NCI-H2081 treated with DMSO at 0.1 percent for 48 hours (cell line): ENCODE measurements at places on chromosomes 6 and 20.

DNA sequence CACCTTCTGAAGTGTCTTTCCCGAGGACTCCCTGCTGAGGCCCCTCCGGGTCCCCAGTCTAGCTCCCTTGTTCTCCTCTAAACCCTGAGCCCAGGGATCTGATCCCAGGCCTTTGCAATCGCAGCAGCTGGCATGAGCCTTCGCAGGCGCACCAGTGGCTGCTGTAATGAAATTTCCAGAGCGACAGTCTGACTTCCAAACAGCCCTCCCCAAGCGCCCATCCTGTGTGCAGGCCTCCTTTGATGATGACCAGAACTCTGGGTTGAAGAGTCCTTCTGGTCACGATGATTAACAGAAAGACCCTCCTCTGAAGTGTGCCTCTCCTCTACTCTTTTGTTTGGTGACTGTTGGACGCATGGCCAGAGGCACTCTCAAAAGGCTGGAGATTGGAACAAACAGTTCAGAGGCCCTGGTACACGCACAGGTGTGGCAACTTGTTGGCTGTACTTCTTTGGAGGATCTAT, 89.1 kb upstream of the MPC1 start:
- DNase-seq: no peak

DNA sequence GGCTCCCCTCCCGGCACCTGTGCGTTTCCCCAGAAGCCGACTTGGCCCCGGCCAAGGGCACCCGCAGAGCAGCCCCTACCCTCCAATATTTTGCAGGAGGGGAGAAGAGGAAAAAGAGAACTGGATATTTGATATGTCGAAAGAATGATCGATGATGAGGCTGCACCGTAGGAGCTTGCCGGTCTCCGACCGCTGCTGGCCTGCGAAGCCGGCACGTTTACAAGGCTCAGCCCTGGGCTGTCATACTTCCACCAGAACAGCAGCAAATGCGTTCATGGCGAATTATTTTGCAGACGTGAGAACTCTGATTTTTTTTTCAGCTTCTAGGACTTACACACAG, 296.7 kb downstream of the TFAP2C start:
- DNase-seq: no peak

DNA sequence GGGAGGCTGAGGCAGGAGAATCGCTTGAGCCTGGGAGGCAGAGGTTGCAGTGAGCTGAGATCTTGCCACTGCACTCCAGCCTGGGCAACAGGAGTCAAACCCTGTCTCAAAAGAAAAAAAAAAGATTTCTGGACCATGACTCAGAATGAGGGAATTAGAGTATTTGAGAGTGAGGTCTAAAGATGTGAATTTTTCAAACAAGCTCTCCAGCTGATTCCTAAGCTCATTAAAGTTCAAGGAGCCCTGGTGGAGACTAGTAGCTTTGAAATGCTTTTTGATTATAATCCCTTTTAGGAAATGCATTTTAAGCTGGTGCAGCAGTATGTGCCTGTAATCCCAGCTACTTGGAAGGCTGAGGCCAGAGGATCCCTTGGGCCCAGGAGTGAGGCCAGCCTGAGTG, 21.8 kb upstream of the SRF start:
- DNase-seq: no peak

- no peak for DNase-seq
Observed at GRCh38 chr6:134065706-134066105, 13.3 kb upstream of the SLC2A12 start.

DNA sequence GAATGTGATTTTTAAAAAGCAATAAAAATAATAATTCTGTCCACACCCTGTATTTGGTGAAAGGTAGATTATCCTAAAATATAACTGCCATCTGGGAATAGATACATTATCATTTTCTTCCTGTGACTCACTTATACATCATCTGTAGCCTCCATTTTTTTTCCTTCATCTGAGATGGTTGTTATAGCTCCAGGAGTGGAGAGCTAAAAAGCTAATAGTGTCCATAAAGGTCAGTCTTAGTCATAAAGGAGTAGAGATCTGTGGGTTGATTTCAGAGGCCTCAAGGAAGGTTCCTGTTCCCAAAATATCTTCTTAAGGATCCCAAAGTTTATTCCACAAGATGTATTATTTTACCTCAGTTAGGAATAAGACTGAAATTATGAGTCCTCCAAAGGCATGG, 41.1 kb downstream of the FBXO5 start:
- DNase-seq: no peak

GRCh38 chr6:75524322-75524972, 30.8 kb upstream of the FILIP1 start:
- DNase-seq: no peak

DNA sequence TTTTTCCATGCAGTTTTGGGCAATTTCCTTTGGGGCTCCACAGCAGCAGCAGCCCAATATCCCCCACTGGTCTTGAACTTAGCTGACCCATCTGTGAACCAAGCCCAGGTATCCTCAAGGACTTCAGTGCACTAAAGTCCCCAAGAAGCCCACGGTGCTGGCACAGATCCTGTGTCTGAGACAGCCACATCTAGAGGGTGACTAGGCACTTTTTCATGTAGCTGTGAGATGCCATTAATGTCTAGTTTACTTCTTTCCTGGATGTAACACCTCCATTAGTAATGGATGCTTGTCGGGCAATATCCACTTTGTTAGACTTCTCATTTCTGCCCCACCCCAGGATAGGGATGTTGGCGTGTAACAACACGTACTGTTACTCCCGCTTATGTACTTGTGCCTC, 176.2 kb upstream of the PROKR2 start:
- DNase-seq: no peak

DNA sequence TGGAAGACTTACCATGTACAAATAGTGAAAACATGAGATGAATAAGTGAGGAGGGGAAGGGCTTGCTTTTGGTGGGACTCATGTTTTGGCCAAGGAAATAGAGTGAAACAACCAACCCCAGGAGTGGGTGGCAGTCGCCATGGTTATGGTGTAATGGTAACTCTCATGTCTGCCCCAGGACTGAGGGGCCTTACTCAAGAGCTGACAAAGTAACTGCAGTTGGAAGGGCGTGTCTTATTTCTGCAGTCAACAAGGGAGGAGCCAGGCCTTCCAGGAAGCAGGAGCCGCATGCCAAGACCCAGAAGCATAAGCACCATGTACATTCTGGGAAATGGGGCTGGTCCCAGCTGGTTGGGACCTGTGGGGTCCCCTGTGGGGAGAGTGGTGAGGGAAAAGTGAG, 108.5 kb downstream of the UNC5CL start:
- no peak for DNase-seq

GRCh38 chr20:14488756-14489479, 151.5 kb upstream of the FLRT3 start:
- peak; percentile 78 for DNase-seq

- DNase-seq: no peak
Observed at GRCh38 chr6:166718516-166718915, 91.5 kb upstream of the RPS6KA2 start.

- no peak for DNase-seq
Observed at GRCh38 chr6:168825226-168826077, 384.5 kb downstream of the SMOC2 start.

GRCh38 chr6:5710936-5711335, 295.8 kb downstream of the NRN1 start:
- DNase-seq: no peak

- DNase-seq: no peak
Observed at GRCh38 chr6:154053141-154053540, 14.1 kb downstream of the OPRM1 start.

GRCh38 chr6:43921039-43921438, 151.0 kb downstream of the VEGFA start:
- DNase-seq: no peak

GRCh38 chr20:36499723-36500501, 41.4 kb upstream of the MYL9 start:
- DNase-seq: no peak

GRCh38 chr6:163323705-163324104, 90.8 kb upstream of the QKI start:
- no peak for DNase-seq

DNA sequence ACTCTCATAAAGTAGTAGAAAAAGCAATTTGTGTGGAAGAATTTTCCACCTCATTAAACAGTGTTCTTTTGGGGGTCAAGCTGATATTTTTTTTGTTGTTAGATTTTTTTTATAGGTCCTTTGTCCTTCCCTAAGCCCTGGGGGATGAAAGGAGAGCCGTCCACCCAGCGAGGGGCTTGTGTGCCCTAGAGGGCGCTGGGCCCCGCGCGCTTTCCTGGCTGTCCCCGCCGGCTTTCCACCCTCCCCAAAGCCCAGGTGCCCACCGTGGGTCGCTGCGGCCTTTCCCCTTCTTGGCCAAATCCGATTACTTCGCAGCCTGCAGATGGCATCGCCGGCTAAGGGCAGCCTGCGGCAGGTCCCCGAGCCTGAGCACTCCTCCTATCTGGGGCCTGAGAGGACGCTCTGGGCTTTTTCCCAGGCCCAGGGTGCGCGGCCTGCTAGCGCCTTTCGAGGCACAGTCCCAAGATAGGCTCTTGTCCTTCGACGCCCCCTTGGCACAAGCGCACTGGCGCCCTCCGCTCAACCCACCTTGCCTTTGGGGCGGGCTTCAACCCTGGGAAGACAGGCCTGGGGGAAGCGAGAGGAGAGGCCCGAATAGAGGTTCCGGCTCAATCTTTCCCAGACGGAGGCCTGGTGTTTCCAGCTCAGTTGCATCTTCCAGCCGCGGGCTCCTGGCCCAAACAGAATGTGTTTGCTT, 33.6 kb downstream of the TFAP2A start:
- no peak for DNase-seq

DNA sequence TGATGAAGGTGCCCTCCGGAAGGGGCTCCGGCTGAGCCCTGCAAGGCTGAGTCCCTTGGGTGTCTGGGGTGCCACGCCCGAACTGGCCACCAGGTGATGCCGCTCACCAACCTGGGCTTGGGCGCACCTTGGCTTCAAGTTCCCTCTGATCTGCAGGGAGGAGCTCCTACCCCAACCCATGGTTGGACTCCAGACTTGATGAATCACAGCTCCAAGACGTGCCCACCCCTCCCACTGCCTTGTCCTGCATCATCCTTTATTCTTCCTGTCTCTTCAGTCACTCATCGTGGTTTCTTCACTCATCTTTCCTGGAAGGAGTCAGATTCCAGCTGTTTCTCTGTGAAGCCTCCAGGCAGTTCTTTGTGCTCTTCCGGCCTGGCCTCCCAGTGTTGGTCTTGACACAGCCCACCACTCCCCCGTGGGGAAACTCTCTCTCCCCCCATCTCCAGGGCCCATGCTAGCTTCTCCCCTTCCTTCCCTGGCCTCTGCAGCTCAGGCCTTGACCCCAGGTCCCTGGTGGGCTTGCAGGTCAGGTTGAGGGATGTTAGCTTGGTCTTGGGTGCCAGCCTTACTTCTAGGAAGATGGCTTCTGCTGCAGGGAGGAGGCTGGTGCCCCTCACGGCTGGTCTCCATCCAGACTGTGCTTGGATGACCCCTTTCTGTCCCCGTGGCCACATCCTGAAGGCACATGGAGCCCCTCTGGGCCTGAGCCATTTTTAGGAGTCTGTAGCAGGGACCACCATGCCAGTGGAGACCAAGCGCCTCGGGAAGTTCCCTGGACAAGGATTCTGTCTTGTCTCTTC, 2.6 kb upstream of the ZBP1 start:
- peak; percentile 27 for DNase-seq

GRCh38 chr6:72712910-72713309, 91.0 kb downstream of the KCNQ5 start:
- DNase-seq: no peak

- DNase-seq: no peak
Observed at GRCh38 chr6:41455818-41456217, 90.4 kb upstream of the FOXP4 start.

DNA sequence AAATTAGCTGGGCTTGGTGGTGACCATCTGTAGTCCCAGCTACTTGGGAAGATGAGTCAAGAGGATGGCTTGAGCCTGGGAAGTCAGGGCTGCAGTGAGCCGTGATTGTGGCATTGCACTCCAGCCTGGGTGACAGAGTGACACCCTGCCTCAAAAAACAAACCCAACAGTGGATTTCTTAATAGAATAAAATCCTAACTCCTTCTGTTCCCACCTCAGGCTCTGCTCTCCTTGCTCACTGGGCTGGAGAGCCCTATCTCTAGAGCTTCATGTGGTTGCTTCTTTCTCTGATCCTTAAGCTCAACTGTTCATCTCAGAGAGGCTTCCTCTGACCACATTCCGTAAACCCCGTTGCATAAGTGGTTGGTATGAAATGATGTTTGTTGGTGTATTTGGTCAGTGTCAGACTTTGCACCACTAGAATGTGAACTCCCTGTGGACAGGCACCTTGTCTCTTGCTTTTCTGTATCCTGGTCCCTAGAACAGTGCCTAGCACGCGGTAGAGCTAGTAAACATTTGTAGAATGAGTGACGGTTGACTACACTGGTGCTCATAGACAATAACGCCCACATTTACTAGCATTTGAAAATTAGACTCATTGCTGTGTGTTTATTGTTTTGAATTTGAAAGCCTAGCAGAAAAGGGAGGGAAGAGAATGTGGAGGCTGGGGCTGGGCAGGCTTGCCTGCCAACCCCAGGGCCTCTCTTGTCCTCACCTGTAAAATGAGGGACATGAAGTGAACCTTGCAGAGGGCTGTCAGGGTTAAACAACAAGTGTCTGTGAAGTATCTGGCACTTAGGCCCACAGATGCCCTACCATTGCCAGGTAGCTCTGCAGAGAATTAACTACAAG, 4.2 kb downstream of the MAPRE1 start:
- no peak for DNase-seq

DNA sequence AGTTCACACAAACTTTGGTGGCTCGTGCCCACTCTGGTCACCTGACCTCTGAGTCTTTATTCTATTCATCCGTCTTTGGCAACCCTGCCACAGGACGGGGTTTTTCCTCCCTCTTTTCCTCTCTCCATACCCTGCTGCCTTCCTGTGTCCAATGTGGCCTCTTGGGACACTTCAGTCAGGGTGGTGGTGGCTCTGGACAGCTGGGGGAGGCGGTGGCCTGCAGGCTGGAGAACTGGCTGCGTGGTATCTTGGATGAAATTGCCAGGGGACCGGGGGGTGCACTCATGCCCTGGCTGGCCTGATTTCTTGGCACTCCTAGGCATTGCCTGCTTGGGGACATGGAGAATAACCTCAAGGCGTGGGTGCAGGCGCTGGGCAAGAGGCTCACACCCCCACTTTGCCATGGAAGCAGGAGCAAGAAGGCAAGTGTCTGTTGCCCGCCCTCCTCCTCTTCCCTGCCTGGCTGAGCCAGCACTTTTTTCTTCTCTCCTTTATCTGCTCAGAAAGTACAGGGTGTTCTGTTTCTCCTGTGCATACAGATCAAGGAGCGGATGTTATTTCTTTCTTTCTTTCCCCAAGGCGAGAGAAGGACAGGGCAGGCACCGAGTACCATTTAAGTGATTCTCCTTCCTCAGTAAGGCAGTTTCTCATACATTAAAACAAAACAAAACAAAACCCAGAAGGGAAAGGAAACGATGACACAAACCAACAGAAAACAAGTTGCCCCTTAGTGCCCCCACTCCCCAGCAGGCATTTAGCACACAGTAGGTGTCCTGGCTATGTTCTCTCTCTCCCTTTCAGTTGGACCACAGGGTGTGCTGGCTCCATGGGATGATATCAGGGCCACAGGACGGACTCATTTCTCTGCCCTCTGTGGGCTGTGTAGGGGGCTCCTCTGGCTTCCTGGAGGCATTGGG, 155.5 kb upstream of the RNF24 start:
- no peak for DNase-seq
